ENCODE measurements at places on chromosomes 4 and X. TPM values are rescaled to one million over a fixed set of nuclear protein-coding genes. Genes with fewer than 3 reads are reported as not detected.

DNA sequence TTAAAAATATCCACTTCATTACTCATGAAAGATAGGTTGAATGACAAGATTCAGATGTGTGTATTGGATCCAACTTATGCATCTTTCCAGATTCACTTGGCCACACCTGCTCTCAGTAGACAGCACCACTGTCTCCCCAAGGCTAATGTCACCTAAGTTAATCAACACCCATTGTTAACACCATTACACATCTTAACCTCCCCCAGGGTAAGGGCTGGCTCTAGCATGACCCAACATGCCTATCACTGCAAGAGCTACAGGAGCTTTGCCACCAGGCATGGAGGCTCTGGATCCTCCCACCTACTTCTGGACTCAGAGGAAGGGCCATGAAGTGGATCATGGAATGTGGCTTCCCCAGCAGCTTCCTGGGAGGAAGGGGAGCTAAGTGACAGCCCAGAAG, 32.8 kb upstream of the LSM6 start:
- H3K27me3 ChIP-seq: peaks cover 4% of the 10 kb centered on the region
- H3K27ac ChIP-seq: no peak overlapping the region
- no peak for DNase-seq
- no peaks in the 10 kb centered on the region for H3K4me1 ChIP-seq

Gene HSFX2
- 0.35 TPM for total RNA-seq

Gene TXK
- 42.0 TPM for total RNA-seq

GRCh38 chrX:65690057-65690855, 22.8 kb downstream of the MSN start:
- peaks cover 71% of the 10 kb centered on the region for H3K36me3 ChIP-seq
- H3K4me1 ChIP-seq: peaks cover 93% of the 10 kb centered on the region
- no peak for DNase-seq
- peak overlapping the region; percentile 62 for H3K27ac ChIP-seq
- no peaks in the 10 kb centered on the region for H3K27me3 ChIP-seq

Gene HTATSF1
- total RNA-seq: 63.2 TPM

GRCh38 chr4:26992657-26993361, 132.2 kb downstream of the STIM2 start:
- no peak overlapping the region for H3K4me3 ChIP-seq
- H3K27ac ChIP-seq: no peak overlapping the region
- peaks cover 16% of the 10 kb centered on the region for H3K4me1 ChIP-seq
- no peak for DNase-seq

GRCh38 chr4:83370640-83370906, 35.9 kb upstream of the HPSE start:
- no peak overlapping the region for H3K27ac ChIP-seq
- peaks cover 9% of the 10 kb centered on the region for H3K27me3 ChIP-seq
- H3K4me1 ChIP-seq: peaks cover 10% of the 10 kb centered on the region
- no peaks in the 10 kb centered on the region for H3K36me3 ChIP-seq
- DNase-seq: no peak
- H3K4me3 ChIP-seq: no peak overlapping the region

- no peaks in the 10 kb centered on the region for H3K36me3 ChIP-seq
- H3K27me3 ChIP-seq: no peaks in the 10 kb centered on the region
- H3K4me3 ChIP-seq: no peak overlapping the region
- H3K27ac ChIP-seq: no peak overlapping the region
- DNase-seq: no peak
These were observed 354.5 kb downstream of the ARHGAP24 start for GRCh38 chr4:85829276-85830051.

Gene PRRG3
- total RNA-seq: not detected

DNA sequence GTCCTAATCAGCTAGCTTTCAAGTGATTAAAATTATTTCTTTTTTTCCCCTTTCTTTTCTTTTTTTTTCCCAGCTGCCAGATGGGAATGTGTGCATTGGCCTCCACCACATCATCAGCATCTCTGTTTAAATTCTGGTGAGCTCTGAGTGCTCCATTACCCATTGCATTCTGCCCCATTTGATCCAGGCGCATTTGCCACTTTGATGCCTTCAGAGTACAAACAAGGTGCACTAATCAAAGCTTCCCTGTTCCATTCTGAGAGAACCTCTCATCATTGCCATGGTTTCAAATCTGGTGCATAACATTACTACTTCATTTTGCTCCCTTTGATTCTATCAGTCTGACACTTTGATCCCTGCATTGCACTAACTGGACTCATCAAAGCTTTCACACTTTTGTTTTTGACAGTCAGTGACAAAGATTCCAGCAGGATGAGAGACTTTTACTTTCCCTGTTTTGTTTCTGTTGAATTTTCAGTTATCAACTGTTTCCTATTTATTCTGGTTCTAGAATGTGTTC, 238.8 kb upstream of the PCDH10 start:
- no peaks in the 10 kb centered on the region for H3K4me1 ChIP-seq
- no peak overlapping the region for H3K4me3 ChIP-seq
- no peak overlapping the region for H3K27ac ChIP-seq
- no peak for DNase-seq

Gene ZNF141
- total RNA-seq: 25.9 TPM

Gene MAGEC1
- not detected for total RNA-seq

All from activated CD4-positive, alpha-beta T cell treated with anti-CD3 and anti-CD28 coated beads, Interleukin-2, amount 10 ng/mL, durations not matched to agents 7 days and 5 days (primary cell).